ENCODE measurements at places on chromosomes 3 and 15.

- DNase-seq: no peak
These were observed 161.3 kb upstream of the LPP start for GRCh38 chr3:187992609-187993008.

DNA sequence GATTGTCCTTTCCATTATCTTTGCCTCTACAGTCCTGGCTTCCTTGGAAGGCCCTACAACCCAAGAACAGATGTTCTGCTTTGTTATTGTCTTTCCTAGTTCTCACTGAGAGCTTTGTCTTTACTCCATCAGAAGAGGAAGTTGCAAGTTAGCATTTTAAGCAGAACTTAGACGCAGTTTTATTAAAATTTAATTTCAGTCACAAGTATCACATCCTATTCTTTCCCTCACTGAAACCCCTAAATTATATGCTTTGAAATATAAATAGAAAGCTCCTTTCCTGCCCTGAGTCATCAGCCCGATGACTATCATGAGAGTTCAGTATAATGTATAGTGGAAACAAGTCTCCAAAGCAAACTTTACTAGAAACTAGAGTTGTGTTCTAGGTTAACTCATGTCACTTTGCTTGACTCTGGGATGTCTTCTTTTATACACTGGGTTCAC lies 291.2 kb upstream of the RBMS3 start:
- no peak for DNase-seq

DNA sequence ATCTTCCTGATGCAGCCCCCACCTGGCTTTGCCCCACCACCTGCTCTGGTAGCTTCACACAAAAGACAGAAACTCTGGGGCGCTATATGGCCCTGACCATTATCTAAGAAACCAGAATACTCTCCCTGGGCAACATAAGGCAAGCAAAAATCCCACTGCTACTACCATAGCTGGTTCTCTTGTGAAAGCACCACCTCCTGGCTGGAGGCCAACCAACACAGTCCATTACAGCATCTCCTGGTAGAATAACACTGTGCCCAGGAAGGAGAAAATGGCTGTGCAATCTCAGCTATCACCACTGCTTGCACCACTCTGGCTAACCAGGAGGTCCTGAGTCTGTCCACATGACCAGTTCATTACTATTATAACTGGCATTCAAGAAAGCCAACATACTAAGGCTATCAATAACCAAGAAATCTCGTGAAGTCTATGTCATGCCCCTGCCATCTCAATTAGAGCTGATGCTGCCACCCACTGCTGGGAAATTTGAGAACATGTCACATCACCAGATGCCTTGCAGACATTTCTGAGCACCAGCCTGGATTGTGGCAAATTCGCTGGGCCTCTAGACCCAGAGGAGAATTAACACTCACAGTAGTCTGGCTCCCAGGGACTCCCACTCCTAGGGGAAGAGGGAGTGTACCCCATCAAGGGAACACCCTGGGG lies 1114.8 kb downstream of the ROBO2 start:
- no peak for DNase-seq

GRCh38 chr3:33722191-33722590 lies 4.1 kb upstream of the CLASP2 start:
- DNase-seq: no peak

GRCh38 chr3:125437631-125438435 lies 62.7 kb upstream of the ZNF148 start:
- no peak for DNase-seq

DNA sequence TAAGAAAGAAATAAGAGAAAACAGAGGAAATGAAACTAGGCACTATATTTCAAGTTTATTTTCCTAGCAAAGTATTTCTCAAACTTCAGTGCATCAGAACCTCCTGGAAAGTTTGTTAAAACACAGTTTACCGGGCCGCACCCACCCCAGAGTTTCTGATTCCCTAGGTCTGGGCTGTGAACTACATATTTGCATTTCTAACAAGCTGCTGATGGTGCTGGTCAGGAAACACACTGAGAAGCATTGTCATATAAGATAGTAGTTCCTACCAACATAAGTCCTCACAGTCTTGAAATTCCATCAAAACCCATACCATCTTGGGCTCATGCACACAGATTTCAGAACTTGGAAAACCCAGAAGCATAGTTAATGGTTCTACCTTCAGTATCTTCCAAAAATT lies 8.3 kb downstream of the SLC9A9 start:
- no peak for DNase-seq

DNA sequence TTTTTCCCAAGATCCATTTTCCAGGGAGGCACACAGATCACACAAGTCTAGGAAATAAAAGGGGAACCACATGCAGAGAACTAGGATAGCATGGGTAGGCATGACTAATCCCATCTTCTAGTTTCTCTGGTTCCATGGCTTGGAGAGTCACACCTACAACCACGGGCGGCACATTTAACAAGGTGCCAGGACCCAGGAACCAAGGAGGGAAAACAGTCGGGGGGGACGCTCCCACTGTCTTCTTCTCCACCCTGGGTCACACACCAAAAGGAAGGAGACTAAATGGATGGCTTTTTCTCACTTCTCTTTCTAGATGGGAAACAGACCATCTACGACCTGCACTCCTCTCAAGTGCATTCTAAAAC lies 4.6 kb upstream of the SMCO1 start:
- DNase-seq: no peak

GRCh38 chr15:22973286-22973685 lies 6.9 kb downstream of the CYFIP1 start:
- DNase-seq: no peak

DNA sequence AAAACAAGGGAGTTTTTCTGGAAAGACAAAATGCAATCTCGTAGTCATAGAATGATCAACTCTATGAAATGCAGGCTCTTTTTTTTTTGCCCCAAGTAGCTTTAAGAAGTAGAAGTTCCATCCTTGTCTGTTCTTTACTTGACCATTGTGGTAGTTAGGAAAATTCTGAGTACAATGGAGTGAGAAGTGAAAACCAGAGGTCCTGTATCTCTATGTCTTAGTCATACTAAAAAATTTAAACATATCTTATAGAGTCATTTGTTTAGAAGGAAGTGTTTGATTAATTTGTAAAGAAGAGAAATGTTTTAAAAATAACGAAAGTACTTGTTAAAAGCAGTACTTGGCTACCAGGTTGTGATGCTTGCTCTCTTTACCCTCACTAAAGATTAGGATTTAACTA lies 52.4 kb downstream of the PRKCI start:
- DNase-seq: no peak

GRCh38 chr15:85758655-85758978 lies 36.1 kb downstream of the KLHL25 start:
- no peak for DNase-seq

DNA sequence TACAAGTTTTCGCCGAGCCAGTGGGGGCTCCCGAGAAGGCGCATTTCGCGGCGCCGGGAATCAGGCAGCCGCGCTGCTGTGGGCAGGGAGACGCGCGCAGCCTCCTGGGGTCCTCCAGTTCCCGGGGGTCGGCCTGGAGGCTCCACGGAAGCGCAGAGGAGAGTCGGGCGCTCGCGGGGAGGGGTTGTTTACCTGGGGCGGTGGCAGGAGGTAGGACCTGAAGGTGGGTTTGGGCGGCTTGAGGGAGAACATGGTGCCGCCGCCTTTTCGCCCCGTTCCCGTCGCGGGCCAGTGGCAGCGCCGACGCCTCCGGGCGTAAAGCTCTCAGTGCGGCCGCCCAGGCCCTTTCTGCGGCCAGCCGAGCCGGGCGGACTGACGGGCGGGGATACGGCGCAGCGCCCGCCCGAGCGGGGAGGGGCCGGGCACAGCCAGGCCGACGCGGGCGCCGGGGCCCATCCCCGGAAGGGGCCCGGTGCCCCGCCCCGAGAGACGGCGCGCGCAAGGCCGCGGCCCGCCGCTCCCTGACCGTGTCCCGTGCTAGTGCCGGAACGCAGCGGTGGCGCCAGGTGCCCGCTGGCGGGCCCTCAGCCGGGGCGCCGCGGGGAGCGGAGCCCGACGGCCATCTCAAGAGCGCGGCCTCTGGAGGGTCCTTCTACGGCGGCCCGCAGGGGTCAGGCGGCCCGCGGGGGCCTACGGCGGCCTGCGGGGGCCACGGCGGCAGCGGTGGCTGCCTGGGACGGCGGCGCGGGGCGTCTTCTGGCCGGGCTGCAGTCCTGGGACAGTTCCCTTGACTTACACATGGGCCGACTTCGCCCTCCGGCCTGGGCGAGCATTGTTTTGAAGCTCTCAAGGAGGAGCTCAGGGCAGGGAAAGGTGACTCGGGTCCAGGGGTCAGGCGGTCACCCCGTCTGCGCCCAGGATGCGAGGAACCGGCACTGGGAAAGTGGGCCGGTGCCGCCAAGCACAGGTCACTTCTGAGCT lies at the start of gene MTMR10:
MTMR10 (minus strand) TSS at position 374 of the 981 bp plus-strand sequence; CDS start at position 252, 122 bp downstream.
- DNase-seq: no peak

- DNase-seq: no peak
These were observed 23.4 kb downstream of the SLC9A9 start for GRCh38 chr3:143824735-143825385.

DNA sequence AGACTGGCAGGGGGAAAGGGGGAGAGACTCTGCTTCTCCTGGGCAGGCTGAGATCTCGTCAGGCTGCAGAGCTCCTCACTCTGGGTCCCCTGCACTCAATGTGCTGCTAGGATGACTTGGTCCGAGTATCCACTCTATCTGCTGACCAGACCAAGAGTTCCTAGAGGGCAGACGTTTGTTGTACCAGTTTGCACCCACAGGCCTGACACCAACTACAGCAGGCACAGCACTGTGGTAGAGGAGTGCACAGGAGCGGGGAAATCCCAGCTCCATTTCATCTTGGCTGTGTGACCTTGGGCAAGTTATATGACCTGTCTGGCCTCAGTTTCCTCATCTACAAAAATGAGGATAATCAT lies 29.0 kb downstream of the CCDC12 start:
- no peak for DNase-seq

DNA sequence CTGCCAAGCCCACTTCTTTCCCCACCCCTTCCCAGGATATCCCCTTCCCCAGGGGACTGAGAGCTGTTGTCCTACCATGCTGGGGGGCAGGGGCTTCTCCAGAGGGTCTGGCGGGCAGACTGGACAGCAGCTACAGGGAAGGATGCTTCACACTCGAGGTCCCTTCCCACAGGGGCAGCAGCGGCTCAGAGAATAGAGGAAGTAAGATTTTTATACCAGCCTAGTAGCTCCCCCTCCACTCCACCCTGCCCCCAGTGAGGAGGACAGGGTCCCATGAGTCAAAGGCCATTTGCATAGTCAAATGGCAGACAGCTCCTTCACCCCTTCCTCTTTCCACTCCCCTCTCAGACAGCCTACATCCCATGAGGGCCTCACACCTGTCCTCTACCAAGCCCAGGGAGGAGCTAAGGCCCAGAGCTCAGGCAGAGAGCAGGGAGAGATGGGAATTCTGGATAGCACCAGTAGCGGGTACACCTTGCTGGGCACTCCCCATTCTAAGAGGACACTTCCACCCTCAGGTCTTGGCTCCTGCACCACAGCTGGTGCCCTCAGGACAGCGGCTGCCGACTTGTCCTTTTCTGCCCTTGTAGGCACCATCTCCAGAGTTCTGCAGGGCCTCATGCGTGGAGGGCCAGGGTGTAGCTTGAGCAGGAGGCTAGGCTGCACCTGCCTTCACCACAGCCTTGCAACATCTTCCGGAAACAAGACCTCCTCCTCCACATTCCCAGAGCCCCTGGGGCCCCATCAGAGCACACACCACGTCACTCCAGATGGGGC lies at the start of gene TLR9:
TLR9 (minus strand) TSS at position 194 of the 777 bp plus-strand sequence; CDS start at position 78, 116 bp downstream.
- no peak for DNase-seq

GRCh38 chr3:6799264-6799915 lies 61.5 kb upstream of the GRM7 start:
- DNase-seq: no peak

DNA sequence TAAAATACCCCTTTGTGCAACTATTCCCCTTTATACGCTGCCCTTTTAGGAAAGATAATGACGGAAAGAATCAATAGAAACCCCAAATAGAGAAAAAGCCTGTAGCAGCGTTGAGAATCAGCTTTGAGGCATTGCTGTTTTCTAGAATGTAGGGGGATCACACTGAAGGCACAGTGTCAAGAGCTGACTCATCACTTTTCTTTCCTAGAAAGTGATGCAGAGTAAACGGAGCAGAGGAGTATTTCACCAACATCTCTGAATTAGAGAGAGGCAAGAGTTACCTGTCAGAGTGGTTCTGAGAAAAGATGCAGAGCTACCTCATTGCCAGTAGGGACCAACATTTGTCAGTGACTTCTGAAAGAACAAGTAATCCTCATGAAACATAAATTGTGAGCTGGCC lies 269.8 kb upstream of the TMC3 start:
- no peak for DNase-seq

- DNase-seq: no peak
These were observed 43.5 kb downstream of the ARRDC4 start for GRCh38 chr15:98003996-98004395.

DNA sequence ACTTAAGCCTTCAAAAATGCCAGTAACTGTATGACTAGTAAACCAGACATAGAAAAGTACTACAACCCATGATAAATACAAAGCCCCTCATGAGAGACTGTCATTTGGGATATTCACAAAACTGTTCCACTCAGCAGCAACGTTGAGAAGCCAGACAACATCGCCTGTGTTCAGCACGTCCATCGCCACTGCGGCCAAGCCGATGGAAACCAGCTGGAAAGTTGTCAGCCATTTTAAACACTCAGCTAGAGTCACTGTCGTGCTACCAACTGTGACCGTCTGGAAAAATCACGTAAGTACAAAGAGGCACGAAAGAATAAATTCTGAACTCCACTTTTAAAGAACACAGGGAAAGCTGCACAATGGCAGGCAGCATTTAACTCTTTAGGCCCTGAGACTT lies 340.7 kb upstream of the WNT5A start:
- no peak for DNase-seq

Measured in DMS79 (cell line).